Non-pigmented ciliary epithelial cell (primary cell): ENCODE measurements at places on chromosomes 13 and 19.

- DNase-seq: no peak
Observed at GRCh38 chr13:75372517-75372916, 109.5 kb downstream of the TBC1D4 start.

GRCh38 chr13:107466326-107467099 lies 748.8 kb downstream of the LIG4 start:
- peak; percentile 78 for DNase-seq

GRCh38 chr19:7550169-7550770 lies 14.8 kb downstream of the PNPLA6 start:
- no peak for DNase-seq

DNA sequence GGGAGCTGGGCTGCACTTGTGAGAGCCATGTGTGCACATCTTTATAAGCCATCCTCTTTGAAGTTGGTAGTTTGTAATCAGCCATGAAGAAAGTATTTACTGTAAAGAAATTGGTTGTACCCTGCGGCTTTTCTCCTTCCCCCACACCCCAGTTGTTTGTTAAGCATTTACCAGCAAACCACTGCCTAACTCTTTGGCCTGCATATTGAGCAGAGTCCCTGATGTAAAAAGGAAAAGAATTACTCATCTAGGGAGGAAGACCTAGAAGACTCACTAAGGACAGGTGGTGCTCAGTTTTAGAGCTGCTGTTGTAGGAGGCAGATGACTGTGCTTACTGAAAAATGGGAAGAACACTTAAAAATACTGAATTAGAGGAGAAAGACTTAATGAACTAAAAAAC lies 245.3 kb downstream of the PCCA start:
- no peak for DNase-seq

DNA sequence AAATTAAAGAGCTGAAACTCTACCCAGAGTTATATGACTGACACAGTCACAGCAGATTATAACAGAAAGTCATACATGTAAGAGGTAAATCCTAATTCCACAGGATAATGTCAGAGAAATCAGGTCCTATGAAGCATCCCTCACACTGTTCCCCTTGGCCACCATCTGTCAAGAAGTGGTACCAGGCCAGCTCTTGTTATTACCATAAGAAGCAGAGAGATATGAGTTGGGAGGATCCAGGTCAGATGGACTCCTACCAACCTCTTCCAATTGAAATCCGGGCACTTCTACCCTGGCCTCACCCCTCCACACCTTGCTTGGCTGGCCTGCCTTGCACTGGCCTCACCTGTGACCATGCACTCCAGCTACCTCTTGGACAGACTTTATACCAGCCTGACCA lies 353.2 kb downstream of the DNAJC15 start:
- no peak for DNase-seq

- DNase-seq: peak; percentile 32
Observed at GRCh38 chr13:90622541-90622940, 724.9 kb upstream of the MIR17HG start.

- no peak for DNase-seq
Observed at GRCh38 chr13:90613076-90613795, 734.3 kb upstream of the MIR17HG start.

- DNase-seq: no peak
Observed at GRCh38 chr13:113617961-113618360, 33.4 kb downstream of the TFDP1 start.

DNA sequence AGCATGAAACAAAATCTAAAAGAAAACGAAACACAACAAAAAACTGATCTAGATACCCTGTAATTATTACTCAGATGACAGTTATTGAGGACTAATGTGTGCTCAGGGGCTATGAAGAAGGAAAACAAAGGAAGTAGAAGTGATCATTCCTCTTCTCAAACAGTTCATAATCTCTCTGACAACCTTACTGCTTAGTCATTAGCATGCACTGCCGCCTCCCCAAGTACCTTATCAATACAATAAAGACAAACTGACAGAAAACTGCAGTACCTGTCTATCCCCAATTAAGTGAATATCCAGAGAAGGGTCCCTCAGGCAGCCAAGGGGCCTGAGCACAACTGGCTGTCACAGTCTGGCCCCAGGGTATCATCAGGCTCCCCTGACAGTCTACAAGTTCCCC lies 22.0 kb upstream of the POU4F1 start:
- DNase-seq: no peak

- DNase-seq: no peak
Observed at GRCh38 chr19:15633082-15633835, 7.4 kb upstream of the CYP4F3 start.

DNA sequence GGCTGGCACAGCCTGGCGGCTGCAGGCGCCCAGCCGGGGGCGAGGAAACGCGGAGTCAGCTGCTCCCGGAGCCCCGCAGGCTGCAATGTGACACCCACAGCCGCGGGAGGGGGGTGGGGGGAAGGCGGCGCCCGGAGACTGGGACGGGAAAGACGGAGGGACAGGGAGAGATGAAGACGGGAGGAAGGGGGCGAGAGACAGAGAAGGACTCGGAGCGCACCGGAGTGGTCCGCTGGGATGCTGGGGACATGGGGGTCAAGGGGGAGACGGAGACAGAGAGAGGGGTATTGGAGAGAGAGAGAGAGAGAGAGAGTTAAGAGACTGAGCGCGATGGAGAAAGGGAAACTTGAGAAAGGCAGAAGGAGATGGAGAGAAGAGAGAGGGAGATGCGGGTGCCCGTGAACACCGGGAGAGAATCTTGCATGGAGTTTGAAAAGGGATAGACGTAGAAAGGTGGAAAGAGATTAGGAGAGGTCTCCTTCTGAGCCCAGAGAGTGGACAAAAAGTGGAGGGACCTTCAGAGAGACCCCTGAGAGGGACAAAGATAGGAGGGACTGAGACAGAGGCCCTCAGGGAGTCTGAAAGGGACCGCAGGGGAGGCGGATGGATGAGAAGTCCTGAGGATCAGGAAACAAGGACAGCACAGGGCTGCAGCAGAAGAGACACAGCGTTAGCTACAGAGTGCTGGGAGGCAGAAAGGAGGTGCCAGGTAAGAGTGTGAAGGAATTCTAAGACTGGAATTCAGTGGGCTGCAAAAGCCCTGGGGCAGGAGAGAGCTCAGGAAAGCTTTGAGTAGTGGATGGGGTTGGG lies 1.0 kb downstream of the SCN1B start:
- DNase-seq: no peak

GRCh38 chr13:25084096-25084495 lies 11.8 kb upstream of the PABPC3 start:
- DNase-seq: no peak

DNA sequence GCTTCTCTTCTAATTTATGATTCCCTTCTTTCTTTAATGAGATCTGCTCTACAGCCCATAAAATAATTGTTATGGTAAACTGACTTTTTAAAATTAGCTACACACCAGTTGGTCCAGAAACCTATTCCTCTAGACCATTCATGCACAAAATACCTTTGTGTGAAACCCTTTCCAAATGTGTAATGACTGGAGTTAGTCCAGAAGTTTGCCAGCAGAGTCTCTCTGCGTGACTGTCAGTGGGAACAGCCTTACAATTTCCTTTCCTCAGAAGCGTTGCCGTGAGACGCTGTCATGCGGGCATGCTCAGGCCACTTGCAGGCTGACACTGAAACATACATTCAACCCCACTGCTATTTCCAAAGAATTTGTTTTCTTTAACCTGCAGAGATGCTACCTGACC lies 965.2 kb downstream of the PCDH9 start:
- peak; percentile 3 for DNase-seq

- no peak for DNase-seq
Observed at GRCh38 chr13:101264931-101265330, 151.4 kb downstream of the NALCN start.
